ENCODE measurements at places on chromosomes 1 and 21.

DNA sequence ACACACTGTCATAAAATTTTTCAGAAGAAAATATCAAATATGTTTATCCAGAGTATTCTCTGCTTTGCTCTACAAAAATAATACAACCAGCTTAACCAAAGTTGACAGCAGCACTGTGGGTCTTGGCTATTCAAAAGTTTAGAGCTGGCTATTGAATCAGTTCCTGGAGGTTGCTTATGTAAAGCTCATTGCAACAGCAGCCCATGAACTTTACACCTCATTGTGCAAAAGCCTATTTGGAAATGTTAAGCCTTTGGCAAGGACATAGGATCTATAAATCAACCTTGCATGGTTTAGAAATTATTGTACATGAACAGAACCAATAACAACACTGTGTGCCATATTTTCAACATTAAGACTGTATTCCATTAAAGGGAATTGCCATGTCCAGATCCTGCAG, 714.9 kb downstream of the ADGRL2 start:
- H3K27me3 ChIP-seq = no peaks in the 10 kb centered on the region
- DNase-seq = no peak
- H3K27ac ChIP-seq = no peak overlapping the region
- no peak overlapping the region for H3K4me3 ChIP-seq

DNA sequence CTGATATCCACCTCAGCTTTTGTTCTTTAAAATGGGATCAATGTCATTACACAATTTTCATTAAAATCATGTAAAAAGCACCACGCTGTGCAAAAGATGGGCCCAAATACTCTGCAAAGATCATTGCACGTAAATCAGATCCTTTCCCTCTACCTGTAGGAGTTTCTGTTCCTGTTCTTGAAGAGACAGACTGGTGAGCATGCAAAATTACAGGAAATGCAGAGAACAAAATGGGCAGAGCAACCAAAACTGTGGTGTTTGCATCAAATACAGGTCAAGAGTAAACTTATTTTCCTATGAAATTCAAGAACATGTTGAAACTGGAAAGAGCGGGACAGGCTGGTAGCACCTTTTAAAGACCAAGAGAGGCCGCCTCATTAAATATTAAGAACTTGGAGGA, 294.9 kb upstream of the ADGRL2 start:
- no peak for DNase-seq
- H3K27me3 ChIP-seq = no peaks in the 10 kb centered on the region
- H3K36me3 ChIP-seq = no peaks in the 10 kb centered on the region
- no peaks in the 10 kb centered on the region for H3K4me1 ChIP-seq
- no peak overlapping the region for H3K27ac ChIP-seq
- no peak overlapping the region for H3K4me3 ChIP-seq

DNA sequence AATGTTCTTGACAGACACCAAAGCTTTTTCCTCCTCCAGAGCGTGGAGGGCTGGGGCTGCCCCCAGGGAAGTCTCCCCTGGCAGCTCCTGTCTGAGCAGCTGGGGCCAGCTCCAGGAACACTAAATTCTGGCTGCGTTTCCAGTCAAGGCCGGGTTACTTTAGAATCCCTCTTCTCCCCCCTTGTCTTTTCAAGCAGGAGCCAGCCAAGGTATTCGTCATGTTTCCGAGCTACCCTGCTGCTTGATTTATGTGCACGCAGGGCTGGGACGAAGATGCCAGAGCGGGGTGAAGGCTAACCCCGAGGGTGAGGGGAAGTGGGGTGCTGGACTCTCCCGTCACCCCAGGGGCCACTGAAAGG, 68.1 kb upstream of the ANGPTL1 start:
- H3K27me3 ChIP-seq = no peaks in the 10 kb centered on the region
- H3K27ac ChIP-seq = no peak overlapping the region
- H3K36me3 ChIP-seq = no peaks in the 10 kb centered on the region
- DNase-seq = no peak

DNA sequence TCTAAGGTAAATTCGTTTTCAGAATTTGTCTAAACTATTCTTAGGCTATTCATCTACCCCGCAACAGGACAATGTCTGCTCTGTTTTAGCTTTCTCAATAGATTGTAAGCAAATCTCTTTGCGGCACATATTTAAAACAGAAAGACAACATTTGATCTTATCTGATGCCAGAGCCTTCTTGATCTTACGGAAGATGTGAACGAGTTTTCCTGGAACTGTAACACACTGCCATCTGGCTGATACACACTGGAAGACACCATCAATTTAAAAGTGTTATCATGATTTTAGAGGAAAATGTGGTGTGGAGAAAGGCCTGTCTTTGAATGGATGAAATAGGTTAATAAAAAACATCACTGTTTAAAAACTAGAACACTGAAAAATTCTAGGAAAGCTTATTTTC, 36.1 kb downstream of the COA6 start:
- no peak overlapping the region for H3K27ac ChIP-seq
- H3K27me3 ChIP-seq = no peaks in the 10 kb centered on the region
- no peaks in the 10 kb centered on the region for H3K4me1 ChIP-seq
- peaks cover 8% of the 10 kb centered on the region for H3K36me3 ChIP-seq

DNA sequence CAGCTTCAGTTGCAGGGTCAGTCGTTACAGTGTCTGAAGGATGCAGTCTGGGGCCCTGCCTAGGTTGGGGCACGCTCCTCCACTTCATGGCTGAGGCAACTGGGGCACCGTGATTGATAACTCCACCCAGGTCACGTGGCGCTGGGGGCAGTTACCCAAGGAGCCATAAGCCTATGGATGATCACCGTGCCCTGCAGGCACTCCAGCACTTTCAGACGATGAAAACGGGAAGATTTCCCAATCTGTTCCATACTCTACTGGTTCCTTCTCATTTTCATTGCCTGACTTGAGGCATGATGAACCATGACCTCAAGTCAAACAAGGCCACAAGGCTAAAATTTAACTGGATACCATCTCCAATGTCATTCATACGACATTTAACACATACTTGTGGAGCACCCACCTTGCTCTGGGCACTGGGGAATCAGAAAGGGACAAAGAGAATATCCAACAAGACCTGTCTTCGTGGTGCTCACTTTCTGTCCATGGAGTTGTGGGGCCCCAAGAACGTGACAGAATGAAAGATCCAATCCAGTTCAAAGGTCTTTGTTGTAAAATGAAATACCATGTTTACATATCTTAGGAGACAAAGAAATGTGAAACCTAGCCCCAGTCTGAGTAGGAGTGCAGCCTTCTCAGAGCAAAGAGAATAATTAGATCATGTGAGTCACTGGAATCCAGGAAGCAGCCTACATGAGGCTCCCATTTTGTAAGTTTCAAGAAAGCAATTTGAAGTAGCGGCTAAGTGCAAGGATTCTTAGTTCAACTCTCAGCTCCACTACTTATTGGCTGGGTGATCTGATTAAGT, 39.4 kb upstream of the SPOCD1 start:
- H3K4me1 ChIP-seq = no peaks in the 10 kb centered on the region
- H3K27ac ChIP-seq = no peak overlapping the region
- no peaks in the 10 kb centered on the region for H3K27me3 ChIP-seq
- H3K36me3 ChIP-seq = no peaks in the 10 kb centered on the region

DNA sequence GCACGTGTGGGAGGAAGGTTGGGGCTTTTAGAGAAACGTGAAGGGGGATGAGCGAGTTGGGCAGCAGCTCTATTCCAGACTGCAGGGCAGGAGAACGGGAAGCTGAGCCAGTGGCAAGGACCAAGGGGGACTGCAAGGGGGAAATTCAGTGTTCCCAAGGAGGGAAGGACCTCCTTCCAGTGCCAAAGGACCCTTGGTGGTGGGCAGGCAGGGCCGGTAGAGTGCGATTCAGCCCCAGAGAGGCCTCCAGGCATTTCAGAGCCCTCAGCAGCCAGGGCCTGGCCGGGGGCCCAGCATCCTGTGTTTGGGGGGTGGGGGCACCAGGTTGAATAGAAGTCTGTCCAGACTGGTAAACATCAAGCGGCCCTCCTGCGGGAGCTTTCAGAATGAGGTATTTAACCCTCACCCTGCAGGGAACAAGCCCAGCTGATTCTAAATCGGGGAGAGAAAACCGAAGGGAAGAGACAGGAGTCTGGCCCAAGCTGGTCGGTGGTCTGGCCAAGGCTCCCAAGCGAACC, 2.3 kb downstream of the COL9A2 start:
- H3K27ac ChIP-seq = no peak overlapping the region
- no peak overlapping the region for H3K4me3 ChIP-seq
- no peaks in the 10 kb centered on the region for H3K36me3 ChIP-seq
- H3K27me3 ChIP-seq = peaks cover 19% of the 10 kb centered on the region
